Activated CD4-positive, alpha-beta T cell treated with anti-CD3 and anti-CD28 coated beads for 24 hours (primary cell): ENCODE measurements at places on chromosomes 11 and 22.

GRCh38 chr22:46638601-46639431, 18.6 kb downstream of the GRAMD4 start:
- no peak for DNase-seq

DNA sequence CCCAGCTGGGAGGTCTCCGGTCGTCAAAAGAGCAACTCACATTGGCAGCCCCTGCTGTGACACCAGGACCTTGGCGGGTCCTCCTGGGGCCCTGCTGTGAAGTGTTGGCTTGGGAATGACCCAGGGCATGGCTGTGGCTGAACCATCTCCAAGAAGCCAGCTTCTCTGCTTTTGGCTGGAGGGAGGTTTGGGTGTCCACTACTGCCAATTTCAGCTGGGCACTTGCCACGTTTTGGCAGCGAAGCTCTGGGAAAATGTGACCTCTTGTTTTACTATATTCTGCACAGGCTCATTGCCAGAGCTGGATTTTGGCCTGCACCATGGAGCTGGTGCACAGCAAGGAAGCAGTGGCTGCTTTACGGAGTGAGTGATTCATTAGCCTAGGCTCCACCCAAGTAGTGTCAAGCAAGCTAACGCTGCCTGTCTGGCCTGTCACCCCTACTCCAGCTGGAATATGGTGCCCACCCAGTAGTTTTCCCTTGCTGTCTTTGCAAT, 24.3 kb upstream of the SMCO4 start:
- DNase-seq, result no peak

DNA sequence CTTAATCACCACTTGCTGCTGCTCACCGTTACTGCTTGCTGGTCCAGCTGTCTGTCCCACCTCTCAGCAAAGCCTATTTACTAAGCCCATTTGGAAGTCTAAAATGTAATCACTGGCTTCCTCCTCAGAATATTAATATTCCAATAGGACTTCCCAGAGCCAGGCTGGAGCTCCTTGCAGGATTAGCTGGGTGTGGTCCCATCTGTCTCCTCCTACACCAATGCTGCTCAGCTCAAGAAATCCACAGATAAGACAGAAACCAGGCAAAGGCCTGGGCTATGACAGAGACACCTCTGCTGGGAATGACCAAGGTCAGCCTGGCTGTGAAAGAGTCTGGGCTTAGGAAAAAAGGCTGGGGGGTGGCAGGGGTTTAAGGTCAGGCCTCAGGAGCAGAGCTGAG, 317.8 kb downstream of the BUD13 start:
- DNase-seq, result no peak

GRCh38 chr11:85902353-85902752, 47.2 kb downstream of the CCDC83 start:
- DNase-seq, result no peak

GRCh38 chr11:122229078-122229477, 113.1 kb upstream of the BLID start:
- DNase-seq, result no peak

- no peak for DNase-seq
Observed at GRCh38 chr11:114276077-114276476, 20.1 kb upstream of the NNMT start.

- no peak for DNase-seq
Observed at GRCh38 chr11:27171376-27171958, 130.9 kb downstream of the BBOX1 start.

DNA sequence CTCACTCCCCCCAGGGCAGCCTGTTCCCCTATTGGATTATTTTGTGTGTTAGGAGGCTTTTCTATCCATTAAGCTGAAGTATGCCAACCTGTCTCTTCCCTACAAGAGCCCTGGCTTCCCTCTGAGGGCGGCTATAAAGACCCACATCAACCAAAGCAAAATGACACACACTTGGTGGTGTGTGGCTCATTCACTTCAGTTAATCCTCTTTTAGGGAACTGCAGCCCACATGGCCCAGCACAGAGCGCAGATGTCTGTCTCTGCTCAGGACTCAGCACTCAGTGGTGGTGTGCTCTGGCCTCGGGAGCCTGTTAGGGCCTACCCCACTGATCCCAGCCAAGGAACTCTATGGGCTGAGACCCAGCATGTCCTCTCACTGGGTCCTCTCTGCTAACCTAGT, 32.2 kb upstream of the LRRC10B start:
- DNase-seq, result no peak

DNA sequence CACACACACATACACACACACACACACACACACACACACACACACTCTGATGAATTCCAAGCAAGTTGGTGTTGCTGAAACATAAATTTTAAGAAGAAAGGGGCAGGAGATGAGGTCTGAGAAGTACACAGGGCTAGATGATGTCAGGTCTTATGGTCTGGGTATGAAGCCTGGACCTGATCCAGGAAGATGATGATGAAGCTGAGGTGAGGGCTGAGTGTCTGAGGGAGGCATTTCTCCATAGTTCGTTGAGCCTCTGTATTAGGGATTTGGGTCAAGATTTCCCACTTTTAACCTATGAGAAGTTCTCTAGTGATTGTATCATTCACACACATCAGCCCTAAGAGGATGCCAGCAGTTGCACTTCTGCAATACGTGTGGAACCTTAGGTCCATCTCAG, 32.6 kb downstream of the KREMEN1 start:
- DNase-seq, result no peak

DNA sequence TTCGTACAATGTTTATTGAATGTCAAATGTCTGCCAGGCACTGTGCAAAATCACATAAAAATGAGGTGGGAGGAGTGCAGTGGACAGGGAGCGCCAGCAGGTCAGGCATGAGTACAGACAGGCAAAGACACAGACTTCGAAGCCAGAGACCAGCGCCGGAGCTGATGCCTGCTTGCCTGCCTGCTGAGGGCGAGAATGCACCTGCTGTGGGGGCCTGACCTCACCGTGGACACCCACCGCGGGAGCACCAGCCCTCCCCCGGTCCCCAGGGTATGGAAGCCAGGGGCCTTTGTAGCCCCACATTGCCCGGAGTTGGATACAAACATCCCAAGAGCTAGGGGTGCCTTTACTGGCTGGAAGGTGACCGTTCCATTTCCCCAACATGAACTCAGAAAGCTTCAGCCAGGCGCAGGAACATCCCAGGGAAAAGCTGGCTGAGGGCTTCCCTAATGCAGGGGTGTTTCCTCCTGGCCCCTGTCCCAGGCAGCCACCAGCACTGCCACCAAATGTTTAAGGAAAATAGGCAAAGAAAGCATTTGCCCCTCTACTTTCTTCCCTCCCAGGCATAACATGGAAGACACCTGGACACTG, 17.9 kb downstream of the IFITM10 start:
- DNase-seq, result no peak

DNA sequence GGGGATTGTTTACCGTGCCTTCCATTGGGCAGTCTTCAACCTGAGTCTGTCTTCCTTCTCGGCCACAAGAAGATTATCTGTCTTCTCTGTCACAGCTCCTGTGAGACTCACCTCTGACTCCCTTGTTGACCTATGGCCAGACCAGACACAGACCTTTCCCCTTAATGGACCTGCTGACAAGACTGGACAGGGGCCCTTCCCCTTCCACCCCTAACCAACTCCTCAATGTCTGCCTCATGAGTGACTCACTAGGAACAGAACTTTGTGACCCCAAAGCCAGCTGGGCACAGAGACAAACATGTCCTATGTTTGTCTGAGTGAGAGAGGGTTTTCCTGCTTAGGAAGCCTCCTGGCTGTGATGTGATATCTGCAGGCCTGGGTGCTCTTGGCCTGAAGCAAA, 405.0 kb downstream of the BRD1 start:
- DNase-seq, result no peak

GRCh38 chr11:130612291-130612851, 163.9 kb downstream of the ADAMTS15 start:
- DNase-seq, result no peak

- DNase-seq, result no peak
Observed at GRCh38 chr11:28566339-28567089, 458.3 kb downstream of the METTL15 start.

DNA sequence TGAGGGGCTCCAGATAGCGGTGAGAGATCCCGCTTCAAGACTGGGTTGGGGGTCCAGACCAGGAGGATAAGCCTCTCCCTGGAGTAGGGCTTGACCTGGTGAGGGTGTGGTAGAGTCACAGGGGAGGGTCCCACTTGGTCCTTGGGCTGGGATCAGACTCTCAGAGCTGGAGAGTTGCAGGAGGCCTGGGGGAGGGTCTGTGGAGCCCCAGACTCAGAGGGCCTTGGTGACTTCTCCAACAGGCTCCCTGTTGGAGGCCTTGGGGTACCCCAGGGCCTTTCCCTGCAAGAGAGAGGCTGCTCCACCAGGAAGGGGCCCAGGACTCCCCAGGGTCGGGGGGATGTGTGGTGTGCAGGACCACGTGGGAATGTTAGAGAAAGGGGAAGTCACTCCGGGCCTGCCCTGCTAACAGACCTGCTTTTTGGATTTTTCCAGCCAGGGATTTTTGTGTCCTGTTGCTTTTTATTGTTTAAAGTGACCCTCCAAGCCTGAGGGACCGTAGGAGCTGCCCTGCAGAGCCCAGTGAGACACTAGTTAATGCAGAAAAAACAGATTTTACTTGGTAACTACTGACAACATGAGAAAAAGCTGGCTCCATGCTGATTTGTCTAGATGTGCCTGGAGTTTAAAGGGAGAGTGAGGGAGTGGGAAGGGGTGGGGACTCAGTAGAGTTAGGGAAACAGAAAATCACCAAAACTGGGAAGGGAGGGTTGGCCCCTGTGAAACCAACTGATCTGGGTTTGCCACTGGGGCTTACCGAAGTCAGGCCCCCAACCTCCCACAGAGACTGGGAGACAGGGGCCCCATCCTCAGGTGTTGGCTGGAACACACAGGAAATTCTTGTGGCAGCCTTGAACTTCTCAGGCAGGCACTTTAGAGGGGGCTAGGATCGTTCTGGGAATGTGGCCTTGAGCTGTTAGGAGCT, 801 bp upstream of the TXNRD2 start:
- no peak for DNase-seq

GRCh38 chr11:28887681-28888080, 779.5 kb downstream of the METTL15 start:
- DNase-seq, result no peak

GRCh38 chr11:107704451-107704850, 7.4 kb downstream of the SLN start:
- no peak for DNase-seq

DNA sequence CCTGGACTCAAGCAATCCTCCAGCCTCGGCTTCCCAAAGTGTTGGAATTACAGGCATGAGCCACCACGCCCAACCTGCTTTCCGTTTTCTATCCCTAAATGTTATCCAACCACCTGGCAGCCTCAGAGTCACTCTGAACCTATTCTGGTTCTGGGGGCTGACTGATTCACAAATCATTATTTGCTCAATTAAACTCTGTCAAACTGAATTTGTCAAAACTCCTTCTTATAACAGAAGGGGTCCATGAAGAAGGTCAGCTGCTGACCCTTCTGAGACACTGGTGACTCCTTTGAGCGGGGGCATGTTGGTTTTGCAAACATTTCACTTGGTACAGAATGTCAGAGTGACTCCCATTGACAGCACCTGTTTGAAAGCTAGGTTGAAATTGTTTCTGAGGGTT, 1.8 kb upstream of the VPS37C start:
- DNase-seq, result no peak

DNA sequence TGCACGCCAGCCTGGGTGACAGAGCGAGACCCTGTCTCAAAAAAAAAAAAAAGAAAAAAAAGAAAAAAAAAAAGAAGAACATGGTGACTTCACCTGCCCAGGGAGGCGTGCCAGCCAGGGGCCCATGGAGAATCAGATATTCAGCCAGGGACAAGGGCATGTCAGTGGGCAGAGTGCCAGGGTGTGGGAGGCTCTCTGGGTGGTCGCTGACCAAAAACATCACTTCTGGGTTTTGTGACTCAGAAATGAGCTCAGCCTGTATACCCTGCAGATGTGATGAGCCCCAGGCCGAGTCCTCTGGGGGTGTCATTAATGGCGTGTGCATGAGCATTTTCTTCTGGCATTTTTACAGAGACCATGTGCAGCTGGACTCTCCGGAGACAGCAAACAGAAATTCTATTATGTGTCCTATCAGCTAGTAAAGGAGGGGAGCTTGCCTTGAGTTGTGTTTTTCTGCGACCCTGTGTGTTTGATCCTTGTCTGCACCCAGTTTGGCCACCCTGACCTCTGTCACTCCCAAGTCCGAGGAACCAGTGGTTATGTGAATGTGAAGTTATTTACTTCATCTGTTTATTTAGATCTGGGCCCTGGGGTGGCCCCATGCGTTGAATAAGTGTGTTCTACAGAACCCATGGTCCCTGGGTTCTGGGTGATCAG, 53.6 kb downstream of the BCR start:
- DNase-seq, result peak; percentile 56

- peak; percentile 11 for DNase-seq
Observed at GRCh38 chr11:86671531-86672006, 847 bp downstream of the ME3 start.

DNA sequence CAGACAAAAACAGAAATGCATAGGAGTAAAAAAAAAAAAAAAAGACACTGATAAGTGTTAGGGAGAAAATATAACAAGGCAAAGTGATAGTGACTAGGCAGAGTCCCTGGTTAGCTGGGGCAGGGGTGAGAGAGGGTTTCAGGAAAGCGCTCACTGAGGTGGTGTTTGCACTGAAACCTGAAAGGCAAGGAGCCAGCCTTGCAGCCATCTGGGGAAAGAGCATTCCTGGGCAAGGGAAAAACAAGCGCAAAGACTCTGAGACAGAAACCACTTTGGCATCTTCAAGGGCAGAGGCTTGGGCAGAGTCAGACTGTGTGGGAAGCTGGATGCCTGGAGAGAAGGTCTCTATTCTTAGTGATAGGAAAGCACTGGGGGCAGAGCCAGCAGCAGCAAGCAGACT, 14.5 kb downstream of the CLMP start:
- DNase-seq, result no peak

DNA sequence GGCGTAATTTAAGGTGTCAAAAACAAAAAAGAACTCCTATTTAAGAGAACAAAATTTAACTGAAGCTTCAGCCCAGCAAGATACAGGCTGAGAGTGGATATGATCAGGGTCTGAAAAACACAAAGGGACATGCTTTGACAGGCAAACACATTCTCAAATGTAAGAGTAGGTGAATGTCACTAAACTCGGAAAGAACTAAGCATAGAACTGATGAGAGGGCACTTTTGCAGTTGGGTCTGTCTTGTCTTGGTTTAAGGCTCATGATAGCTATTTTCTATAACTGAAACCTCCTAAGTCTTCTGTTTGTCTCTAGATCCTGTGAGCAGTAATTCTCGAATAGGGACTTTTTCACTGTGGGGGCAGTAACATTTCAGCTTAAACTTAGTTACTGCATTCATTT, 27.0 kb downstream of the F2 start:
- no peak for DNase-seq

GRCh38 chr11:97567801-97568200, 1178.0 kb downstream of the JRKL start:
- no peak for DNase-seq

GRCh38 chr11:45750439-45750838, 54.5 kb upstream of the SLC35C1 start:
- no peak for DNase-seq

DNA sequence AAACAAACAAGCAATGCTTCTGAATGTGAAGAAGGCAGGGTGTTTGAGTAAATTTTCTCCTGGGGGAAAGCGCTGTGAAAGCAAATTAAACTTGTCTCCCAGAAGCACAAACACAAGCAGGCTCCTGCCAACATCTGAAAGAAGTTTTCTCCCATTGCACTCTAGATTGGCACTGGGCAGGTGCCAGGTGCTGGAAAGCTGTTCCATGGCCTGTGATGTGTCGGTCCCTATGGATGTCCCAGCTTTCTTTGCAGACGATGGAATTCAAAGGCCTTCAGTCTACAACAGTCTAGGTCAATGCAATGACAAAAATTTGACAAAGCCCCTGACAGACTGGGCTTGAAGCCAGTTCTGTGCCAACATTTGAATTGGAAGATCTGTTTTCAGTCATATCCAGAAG, 246.1 kb upstream of the NARS2 start:
- no peak for DNase-seq

GRCh38 chr22:16964366-16964765, 43.7 kb downstream of the GAB4 start:
- DNase-seq, result no peak
